ENCODE measurements at places on chromosomes 3 and 15.
A peak's percentile ranks its signal among the peaks of the same experiment; 100 is the strongest.

DNA sequence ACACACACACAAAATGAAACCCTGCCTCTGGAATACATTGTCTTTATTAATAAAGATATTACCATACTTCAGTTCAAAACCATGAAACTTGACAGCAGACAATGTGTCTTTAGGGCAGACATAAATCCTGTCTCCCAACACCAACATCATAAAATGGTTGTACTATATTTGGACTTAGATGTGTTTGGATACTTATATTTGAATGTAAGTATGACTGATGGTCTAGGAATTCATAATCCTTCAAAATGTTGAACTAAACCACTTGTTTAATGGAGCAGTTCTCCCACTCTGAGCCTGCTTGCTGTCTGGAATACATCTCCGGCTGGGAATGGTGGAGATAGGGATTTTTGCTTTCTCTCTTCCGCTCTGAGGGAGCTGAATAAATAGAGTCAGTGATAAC lies 10.6 kb downstream of the FBN1 start:
- no peak for DNase-seq

GRCh38 chr15:99326235-99326634 lies 75.0 kb downstream of the LRRC28 start:
- no peak for DNase-seq

DNA sequence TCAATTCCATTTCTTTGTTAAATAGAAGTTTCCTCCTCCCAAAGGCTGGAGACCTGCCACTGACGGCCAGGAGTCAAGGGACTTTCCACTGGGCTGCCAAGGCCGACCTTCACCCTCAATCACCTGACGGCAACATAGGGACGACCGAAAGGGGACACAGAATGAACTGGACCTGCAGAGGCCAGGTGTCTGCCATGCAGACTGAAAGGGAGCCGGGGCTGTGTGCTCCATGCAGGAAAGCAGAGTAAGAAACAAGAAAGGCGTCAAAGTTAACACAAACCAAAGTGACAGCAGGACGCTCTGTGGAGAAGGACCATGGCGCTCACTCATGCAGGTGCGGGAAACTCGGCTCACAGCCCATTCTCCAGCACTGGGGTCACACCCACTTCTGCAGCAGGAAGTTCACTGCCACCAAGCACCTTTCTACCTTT lies 26.1 kb downstream of the ZXDC start:
- no peak for DNase-seq

GRCh38 chr15:47124430-47125102 lies 592.7 kb upstream of the SEMA6D start:
- no peak for DNase-seq

GRCh38 chr15:56337084-56337725 lies 28.0 kb upstream of the TEX9 start:
- no peak for DNase-seq

DNA sequence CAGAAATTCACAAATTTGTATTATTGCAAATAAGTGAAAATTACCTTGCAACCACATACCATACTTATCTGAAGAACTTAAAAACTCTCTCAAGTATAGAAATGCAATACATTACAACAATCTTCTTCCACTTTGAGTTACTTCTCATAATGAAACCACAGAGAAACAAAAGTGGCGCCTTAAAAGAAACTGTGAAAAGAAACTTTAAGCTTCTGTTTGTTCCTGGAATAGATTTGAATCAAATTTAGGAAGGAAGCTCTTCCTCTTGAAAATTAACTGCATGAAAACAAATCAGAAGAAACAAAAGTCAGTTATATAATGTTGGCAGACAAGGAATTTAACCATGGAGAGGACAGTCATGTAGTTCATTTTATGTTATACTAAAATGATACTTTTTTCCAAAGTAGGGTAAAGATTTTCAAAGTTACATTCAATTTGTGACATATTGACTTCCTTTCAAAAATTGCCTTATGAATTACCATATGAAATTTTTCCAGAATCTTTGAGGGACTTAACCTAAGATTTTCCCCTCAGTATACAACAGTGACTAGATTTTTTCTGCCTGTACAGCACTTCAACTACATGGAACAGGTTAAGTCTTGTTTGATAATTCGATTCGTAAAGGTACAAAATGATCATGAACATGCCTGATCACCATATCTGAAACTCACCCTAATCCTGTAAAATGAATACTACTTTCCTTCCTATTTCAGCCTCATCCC lies 57.6 kb upstream of the TNFSF10 start:
- no peak for DNase-seq

- DNase-seq, result no peak
These were observed 185.2 kb upstream of the ZNF385D start for GRCh38 chr3:21936207-21936606.

- DNase-seq, result no peak
These were observed 57.6 kb downstream of the CLDN11 start for GRCh38 chr3:170476291-170476690.

- DNase-seq, result no peak
These were observed 201.1 kb downstream of the NR1D2 start for GRCh38 chr3:24145981-24146822.

DNA sequence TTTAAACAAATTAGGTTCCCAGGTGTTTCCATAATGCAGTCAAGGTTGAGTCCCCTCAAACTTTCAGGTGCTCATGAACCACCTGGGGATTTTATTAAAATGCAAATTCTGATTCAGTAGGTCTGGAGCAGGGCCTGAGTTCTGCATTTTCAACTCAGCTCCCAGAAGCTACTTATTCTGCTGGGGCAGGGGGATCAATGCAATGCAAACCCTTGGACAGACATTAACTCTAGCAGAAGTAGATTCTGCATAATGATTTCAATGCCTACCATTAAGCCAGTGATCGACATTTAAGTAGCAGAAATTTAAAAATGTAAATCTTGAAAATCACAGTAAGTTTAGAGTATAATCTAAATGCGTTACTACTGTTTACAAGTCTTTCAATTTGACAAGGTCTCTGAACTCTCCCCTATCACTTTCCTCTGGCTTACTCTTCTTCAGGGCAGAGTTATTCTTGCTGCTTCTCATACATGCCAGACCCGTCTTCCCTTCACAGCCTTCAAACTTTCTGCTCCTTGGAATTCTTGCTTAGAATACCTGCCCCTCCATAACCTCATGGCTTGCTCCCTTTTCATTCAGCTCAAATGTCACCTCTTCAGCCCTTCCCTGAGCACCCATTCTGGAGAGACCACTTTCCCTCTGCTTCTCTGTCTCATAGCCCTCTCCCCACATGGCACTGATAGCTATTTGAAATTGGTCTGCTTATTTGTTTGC lies 19.3 kb upstream of the DPPA4 start:
- no peak for DNase-seq

DNA sequence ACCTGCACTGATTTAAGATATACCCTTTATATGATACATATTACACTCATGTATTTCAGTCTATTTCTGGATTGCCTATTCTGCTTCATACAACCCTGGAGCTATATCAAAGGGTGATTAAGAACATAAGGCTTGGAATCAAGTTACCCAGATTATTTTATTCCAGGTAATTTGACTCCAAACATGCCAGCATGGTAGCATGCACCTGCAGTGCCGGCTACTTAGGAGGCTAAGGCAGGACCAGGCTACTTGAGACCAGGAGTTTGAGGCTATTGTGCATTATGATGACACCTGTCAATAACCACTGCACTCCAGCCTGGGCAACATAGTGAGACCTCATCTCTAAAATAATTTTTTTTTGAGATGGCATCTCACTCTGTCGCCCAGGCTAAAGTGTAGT lies 50.4 kb upstream of the NEO1 start:
- DNase-seq, result no peak

DNA sequence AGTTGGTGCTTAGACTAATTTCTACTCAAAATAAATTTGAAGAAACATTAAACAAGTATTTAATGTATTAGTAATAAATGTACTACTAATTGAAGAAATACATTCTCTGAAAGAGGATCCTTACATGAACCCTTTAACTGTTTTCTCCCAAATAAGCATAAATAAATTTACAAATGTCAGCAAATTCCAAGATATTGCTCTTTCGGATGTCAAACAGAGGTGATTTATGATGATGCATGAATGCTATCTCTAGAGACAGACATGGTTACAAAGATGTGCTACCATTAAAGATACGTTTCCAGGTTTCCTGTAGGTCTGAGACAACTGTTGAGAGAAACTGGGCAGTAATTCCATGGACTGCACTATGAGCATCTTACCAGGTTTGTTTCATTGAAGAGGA lies 629 bp downstream of the GABRR3 start:
- DNase-seq, result no peak

DNA sequence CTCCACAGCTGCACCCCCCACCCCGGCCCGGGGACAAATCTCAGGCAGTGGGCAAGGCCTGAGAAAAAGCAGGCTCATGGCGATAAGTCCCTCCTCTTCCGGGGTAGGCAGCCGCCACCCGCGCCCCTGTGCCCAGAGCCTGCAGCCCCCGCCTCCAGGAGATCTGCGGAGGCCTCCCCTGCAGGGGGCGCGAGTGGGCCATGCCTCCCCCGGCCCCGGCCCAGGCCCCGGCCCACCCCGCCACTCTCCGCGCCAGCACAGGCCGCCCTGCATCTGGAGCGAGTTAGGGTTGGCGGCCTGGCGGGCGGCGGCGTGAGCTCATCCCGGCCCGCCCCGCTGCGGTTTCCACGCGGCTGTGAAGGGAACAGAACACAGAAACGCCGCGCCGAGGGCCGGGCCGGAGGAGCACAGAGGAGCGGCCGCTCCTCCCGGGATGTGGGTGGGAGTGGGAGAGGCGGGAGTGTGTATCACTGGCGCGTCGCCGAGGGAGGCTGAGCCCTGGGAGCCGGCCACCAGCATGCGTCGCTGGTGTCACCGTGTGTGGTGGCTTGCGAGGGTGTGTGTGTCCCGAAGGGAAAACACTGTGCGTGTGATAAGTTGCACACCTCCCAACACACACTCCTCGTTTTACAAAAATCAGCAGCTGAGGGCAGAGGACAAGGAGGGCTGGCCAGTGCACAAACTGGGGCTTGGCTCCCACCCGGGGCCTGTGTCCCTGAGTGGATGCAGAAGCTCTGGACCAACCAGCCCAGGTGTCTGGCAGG lies 17.2 kb downstream of the MYL3 start:
- no peak for DNase-seq

GRCh38 chr15:67419705-67420104 lies 101.2 kb upstream of the C15orf61 start:
- no peak for DNase-seq

DNA sequence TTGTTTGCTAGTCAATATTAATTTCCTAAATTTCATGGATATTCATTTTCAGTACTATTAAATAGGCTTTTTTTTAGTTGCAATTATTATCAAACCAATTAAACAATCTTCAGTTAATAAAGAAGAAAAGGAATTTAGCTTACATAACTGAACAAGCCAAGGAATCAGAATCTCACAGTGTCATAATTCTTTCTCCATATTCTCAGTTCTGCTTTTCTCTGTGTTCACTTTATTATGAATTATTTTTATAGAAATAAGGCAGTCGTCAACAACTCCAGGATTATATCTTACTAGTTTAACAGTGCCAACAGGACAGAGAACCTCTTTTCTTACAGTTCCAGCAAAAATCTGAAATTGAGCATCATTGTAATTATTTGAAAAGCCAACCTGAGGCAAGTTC lies 221.7 kb downstream of the CGGBP1 start:
- DNase-seq, result no peak

GRCh38 chr15:75203017-75203907 lies 1.6 kb downstream of the C15orf39 start:
- DNase-seq, result no peak

- DNase-seq, result peak; percentile 35
These were observed 10.3 kb downstream of the CHP1 start for GRCh38 chr15:41241221-41241964.

GRCh38 chr3:191963182-191963581 lies 502.2 kb downstream of the PYDC2 start:
- DNase-seq, result no peak

DNA sequence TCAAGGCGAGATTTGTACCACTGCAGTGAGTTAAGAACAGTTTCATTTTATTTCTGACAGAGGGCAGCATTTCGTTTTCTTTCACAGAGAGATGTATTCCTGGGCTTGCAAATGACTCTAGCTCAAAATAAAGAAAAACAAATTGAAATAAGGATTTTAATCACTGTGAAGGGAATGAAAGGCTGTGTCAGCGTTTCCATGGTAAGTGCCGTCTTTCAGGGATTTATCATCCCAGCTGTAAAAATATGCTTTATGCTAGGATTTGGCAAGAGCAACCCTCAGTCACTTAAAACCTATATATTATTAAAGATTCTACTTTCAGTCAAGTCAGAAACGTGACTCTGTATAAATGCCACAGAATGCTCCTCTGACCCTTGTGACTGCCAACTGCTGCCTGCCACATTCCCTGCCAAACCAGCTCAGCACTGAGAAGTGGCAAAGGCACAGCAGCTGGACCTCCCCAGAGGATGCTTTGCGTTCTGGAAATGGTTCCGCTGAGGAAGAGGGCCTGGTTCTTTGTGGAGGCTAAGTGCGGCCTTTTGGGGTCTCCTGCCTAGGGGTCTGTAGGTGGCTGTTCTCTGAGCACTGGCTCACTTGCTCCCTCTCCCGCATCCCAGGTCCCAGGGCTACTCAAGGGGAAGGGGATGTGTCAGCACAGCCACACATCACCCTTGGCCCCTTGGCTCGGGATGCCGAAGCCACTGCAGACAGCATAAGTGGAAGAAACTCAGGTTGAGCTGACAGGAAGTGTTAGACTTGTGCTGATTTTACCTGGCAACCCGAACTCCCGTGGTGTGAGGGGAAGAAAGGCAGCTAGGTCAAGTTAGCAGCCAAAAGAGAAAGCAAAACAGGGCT lies 56.6 kb upstream of the POMGNT2 start:
- no peak for DNase-seq

DNA sequence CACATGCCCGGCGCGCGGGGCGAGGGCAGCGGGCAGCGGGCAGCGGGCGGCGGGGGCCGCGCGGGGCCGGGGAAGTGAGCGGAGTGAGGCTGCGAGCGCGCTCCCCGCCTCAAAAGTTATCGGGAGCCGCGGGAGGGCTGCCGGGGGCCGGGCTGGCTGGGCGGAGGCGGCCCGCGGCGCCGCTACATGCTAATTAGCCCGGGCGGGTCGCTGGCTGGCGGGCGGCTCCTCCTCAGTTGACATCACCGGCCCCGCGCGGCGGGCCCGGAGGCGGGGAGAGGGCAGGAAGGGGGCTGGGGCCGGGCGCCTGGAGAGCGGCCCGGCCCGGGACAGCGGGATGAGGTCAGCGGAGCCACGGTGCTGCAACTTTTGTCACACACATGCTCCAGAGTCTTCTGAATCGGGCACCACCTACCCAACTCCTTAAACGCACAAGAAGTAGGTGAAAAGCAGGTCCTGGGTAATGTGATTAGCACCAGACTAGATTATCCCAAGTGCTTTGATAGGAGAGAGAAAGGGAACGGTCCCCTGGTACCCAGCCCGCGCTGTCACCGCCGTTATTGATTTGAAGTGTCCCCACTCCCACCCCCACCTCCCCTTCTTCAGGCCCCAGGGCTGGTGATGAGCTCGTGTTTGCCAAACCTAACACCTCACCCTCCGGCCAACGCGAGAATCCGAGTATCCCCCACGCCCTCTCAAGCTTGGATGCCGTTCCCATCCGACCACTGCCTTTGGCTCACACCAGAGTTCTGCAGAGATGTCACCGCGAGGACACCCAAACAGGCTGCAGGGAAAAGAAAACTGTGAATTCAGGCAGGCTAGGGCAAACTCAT lies at the start of gene HEG1:
Gene HEG1, minus strand, starts transcription at position 85 of the 833 bp plus-strand sequence. CDS start 107 bp downstream, outside the sequence.
- DNase-seq, result no peak

- DNase-seq, result no peak
These were observed 74.3 kb downstream of the LIPC start for GRCh38 chr15:58506064-58506490.

- no peak for DNase-seq
These were observed 18.5 kb downstream of the VIPR1 start for GRCh38 chr3:42520906-42521305.

GRCh38 chr3:46334741-46335478 lies 19.0 kb upstream of the CCR2 start:
- DNase-seq, result no peak

- no peak for DNase-seq
These were observed 92.4 kb upstream of the ANKRD34C start for GRCh38 chr15:79190093-79190492.
